Stimulated activated CD4-positive, alpha-beta T cell treated with anti-CD3 and anti-CD28 coated beads, Interleukin-12 subunit alpha, Interleukin-12 subunit beta, amount 100 ng/mL, for 4 hours (primary cell): ENCODE measurements at places on chromosomes 12 and 14.
A peak's percentile ranks its signal among the peaks of the same experiment; 100 is the strongest.

DNA sequence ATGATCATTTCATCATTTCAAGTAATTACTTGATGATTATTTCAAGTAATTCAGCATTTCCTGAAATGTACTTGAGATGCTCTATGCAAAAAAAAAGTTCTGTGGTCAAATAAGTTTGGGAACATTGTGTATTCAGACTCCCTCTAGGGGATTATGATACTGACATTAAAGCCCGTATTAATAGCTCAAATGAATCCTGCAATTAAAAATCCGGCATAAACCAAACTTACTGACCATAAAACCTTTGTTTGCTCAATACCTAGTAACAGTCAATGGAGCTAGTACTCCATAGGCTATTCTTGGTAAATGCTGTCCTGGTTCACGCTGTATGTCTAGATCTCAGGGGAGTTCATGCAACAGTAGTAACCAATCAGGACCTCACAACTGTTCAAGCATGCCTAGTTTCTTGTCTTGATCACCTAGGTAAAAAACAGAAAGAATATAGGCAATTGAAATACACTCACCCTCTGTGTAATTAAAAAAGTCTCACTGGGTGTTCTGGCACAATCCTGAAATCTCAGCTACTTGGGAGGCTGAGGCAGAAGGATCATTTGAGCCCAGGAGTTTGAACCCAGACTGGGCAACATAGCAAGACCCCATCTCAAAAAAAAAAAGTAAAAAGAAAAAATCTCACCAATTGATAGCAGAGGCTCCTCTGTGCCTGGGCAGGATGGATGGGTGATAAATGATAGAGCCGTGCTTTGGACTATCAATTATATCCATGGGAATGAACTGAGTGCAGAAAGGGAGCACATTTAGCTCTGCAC is 14.1 kb downstream of the ALDH1L2 start:
- no peak for DNase-seq

- no peak for DNase-seq
These were observed 8.5 kb upstream of the HSP90AA1 start for GRCh38 chr14:102095231-102095870.

- DNase-seq, result no peak
These were observed 207.9 kb downstream of the TMEM132C start for GRCh38 chr12:128474916-128475315.

DNA sequence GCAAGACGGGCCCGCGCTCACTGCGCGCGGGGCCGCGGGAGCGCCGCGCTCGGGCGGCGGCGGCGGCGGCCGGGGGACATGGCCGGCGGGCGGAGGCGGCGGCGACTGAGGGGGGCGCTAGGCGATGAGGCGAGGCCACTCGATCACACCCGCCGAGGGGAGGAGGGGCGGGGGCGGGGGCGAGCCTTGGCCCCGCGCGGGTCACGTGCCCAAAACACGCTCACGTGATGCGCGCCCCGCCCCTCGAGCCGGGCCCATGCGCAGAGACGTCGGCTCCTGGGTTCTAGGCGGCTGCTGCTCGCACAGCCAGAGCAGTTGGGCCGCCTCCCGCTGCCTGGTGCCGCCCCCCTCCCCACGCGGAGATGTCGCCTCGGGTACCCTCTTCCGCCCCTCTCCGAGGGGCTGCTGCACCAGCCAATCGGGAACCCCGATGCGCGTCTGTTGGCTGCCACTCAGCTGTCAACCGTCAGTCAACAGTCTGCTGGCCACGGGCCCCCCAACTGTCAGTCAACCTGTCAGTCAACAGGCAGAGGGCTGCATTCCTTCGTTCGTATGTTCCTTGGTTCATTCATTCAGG is at the start of gene SPPL3:
TSS of gene SPPL3 (minus strand) at position 162 of the 577 bp plus-strand sequence. CDS start 491 bp downstream, outside the sequence.
- DNase-seq, result peak; percentile 93
